SW 1271 (cell line): ENCODE measurements at places on chromosomes 7 and 10.
A peak's percentile ranks its signal among the peaks of the same experiment; 100 is the strongest.

GRCh38 chr7:34320926-34321661, 336.9 kb upstream of the NPSR1 start:
- peak; percentile 51 for DNase-seq

- DNase-seq, result no peak
Measured at GRCh38 chr7:16359216-16359615, 62.1 kb downstream of the CRPPA start.

DNA sequence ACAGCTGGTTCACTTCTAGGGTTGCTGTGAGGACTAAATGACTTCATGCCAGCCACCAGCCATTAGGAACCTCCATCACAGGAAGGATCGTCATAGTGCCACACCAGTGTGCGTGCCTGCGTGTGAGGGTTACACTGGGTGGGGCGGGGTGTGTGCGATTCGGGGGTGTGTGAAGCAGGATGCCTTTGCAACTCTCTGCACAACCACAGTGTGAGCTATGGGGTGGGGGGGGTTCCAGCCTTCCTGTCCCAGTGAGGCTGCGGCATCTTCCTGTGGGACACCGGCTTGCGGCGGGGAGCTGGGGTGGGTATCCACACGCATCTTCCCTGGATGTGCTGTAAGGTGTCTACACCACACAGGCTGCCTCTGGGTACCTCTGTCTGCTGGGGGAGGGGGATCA, 6.9 kb upstream of the ELFN1 start:
- no peak for DNase-seq

DNA sequence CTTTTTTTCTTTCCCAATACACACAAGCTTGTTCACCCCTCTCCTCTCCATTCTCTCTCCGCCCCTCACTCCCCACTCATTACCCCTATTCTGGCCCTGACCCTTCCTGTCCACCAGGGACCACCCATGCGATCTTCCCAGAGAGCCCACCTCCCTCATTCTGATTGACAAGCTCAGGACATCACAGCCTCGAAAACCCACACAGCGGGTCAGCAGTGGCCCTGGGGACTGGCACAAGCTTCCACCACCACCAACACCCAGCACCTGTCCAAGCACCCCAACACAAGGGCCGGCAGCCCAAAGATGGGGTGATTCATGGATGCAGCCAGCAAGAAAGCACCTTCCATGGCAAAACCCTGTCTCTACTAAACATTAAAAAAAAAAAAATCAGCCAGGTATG, 50.0 kb upstream of the USP6NL start:
- no peak for DNase-seq

DNA sequence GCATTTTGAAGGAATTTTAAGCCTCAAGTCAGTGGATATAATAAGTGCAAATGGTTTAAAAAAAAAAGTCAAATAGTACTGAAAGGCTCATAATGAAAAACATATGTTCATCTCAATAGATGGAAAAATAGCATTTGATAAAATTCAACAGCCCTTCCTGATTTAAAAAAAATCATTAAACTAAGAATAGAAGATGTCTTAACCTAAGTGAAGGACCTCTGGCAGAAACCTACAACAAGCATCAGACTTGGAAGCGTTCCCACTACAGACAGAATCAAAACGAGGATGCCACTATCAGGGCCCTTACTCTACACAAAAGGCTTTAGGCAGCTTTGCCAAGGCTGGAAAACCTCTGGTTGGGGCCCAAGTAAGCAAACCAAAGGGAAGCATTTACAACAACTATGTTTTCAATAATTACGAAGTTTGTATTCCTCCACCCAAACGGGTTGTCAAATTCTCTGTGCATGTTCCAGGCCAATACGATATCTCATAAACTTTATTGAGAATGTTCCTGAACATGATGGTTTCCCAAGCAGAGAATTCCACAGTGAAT, 45.1 kb downstream of the CYTH3 start:
- no peak for DNase-seq

- no peak for DNase-seq
Measured at GRCh38 chr10:20674926-20675325, 222.2 kb downstream of the NEBL start.
